ENCODE measurements at places on chromosomes 13 and 19. TPM values are rescaled to one million over a fixed set of nuclear protein-coding genes. Genes with fewer than 3 reads are reported as not detected.

- no peak for DNase-seq
Measured at GRCh38 chr19:51070334-51071094, 5.6 kb upstream of the KLK13 start.

GRCh38 chr19:49700563-49700962, 9.6 kb downstream of the CPT1C start:
- no peak for DNase-seq

GRCh38 chr13:46022481-46022880, 30.1 kb downstream of the ZC3H13 start:
- DNase-seq: no peak

- peak; percentile 42 for DNase-seq
Measured at GRCh38 chr13:28100150-28101121, at the start of gene FLT3. Gene FLT3, minus strand, starts transcription at chr13:28100576. Its CDS starts 66 bp downstream, at chr13:28100510.

DNA sequence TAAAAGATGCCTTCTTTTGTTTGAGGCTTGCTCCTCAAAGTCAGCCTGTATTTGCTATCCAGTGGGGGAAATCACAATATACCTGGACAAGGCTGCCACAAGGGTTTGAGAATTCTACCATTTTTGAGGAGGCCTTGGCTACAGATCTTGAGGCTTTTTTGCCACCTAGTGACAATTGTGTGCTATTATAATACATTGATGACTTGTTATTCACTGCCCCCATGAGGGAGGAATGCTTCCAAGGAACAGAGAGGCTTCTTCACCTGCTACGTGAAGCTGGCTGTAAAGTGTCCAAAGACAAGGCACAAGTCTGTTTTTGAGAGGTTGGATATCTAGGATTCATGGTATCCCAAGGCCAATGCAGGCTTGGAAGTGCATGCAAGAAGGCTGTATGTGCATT, 72.5 kb downstream of the ZNF708 start:
- no peak for DNase-seq

- no peak for DNase-seq
Measured at GRCh38 chr13:106385654-106386053, 149.8 kb downstream of the EFNB2 start.

GRCh38 chr13:23025864-23026608, 154.7 kb upstream of the SGCG start:
- no peak for DNase-seq

- DNase-seq: no peak
Measured at GRCh38 chr13:29607465-29607864, 12.0 kb upstream of the SLC7A1 start.

- DNase-seq: no peak
Measured at GRCh38 chr13:49347650-49348385, 96.0 kb downstream of the CAB39L start.

- DNase-seq: peak; percentile 49
Measured at GRCh38 chr13:50513300-50513877, 330.1 kb downstream of the DLEU7 start.

GRCh38 chr19:35105411-35106290, 10.0 kb upstream of the FXYD3 start:
- DNase-seq: no peak

DNA sequence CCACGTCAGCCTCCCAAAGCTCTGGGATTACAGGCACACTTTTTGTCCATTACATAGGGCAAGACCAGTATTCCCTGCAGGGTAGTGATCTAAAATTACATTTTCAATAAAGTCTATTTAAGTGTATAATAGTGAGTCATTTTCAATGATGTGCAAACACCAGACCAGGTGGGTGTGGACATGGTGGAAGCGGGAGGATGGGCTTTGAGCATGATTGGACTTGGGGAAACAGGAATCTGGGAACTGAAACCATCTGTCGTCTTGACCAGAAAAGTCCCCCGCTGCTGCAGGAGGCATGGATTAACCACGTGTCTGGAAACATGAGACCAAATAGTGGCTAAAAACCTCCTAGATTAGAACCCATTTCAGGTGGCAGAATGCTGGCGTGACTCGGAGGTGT, 4.9 kb downstream of the FXYD3 start:
- DNase-seq: peak; percentile 78

- DNase-seq: no peak
Measured at GRCh38 chr19:42334697-42335373, 9.4 kb downstream of the MEGF8 start.

GRCh38 chr13:36628377-36629056, 45.3 kb upstream of the SERTM1 start:
- DNase-seq: no peak

GRCh38 chr13:113493315-113493951, 2.9 kb upstream of the DCUN1D2 start:
- DNase-seq: no peak

DNA sequence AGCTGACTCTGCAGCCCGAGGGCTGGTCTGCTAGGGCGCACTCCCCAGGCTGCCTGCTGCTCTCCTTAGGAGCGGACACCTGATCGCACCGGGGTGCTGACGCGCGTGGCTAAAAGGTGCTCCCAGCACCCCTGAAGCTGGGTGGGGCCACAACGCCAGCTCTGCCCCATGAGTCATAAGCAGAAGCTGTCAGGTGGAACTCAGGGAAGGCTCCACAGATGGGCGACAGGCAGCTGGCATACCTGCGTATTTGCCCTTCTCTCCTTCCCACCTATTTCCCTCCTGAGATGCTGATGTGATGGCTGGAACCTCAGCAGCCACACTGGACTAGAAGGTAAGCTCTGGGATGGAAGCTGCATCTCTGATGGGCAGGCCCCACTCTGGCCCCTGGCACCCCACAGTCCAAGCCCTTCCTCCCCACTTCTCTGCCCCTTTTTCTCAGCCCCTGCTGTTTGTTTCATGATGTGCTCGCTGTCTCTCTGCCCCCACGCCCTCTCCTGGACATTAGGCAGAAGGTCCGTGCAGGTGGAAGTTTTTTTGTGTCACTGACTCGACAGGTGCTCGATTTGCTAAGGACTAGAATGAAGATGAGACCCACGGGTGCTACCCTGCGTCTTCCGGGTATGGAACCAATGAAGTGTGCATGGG, 30.3 kb upstream of the CACTIN start:
- DNase-seq: no peak

DNA sequence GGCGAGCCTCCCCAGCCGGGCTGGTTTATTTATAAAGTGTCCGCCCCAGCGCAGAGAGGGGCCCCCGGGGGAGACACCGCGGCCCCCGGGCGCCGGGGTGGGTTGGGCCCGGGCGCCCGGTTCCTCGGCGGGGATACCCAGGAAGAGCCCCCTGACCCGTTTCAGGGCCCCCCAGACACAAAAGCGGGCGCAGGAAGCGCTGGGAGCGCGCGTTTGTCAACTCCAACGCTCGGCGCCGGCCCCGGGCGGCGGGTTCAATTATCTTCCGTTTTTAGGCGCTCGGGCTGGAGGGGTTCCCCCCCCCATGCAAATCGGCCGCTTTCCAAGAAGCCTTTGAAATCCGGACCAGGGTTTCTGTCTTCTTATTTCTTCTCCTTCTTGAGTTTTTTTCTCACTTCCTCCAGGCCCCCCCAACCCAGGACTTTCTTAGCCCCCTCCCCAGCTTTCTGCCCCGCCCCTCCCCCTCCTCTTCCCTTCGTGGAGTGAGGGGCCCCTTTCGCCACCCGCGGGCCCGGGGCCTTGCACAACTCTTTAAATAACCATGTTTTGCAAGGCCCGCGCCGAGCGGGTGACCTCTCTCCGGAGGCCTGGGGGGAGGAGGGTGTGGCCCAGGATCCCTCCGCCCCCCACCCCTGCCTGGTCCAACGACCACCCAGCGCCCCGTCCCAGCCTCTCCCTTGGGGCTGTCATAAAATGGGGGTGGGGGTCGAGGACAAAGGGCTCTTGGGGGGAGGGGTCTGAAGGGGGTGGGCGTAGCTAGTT, 935 bp downstream of the ARID3A start:
- peak; percentile 72 for DNase-seq

GRCh38 chr19:55027472-55028337, 10.4 kb downstream of the GP6 start:
- DNase-seq: no peak

DNA sequence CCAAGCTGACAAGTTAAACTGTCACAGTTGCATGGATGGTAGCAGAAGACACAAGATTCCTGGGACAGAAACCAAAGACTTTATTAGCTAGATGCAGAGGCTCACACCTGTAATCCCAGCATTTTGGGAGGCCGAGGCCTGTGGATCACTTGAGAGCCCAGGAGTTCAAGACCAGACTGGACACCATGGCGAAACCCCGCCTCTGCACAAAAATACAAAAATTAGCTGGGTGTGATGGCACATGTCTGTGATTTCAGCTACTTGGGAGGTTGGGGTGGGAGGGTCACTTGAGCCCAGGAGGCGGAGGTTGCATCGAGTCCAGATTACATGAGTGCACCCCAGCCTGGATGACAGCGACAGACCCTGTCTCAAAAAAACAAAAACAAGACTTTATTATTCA, 346.6 kb downstream of the IRS2 start:
- no peak for DNase-seq

DNA sequence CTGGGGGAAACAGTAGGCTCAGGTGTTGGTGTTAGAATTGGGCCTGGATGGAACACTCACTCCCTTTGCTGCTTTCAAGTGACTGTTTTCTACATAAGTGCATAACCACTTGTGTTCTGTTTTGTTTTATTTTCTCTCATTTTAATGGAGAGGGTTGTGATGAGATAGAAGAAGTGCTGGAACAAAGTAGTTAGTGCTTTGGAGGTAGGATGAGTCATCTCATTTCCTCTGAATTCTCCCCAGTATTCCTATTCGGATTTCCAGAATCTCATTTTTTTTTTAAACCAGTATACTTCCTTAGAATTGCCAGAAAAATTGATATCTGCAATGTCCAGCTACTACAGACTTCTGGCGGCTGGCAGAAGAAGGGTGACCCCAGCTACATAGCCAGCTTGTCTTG, 575.9 kb downstream of the MYO16 start:
- no peak for DNase-seq

GRCh38 chr19:38849147-38849859, 483 bp downstream of the HNRNPL start:
- DNase-seq: peak; percentile 97

- DNase-seq: peak; percentile 7
Measured at GRCh38 chr19:28242317-28242927, 970.5 kb downstream of the UQCRFS1 start.

DNA sequence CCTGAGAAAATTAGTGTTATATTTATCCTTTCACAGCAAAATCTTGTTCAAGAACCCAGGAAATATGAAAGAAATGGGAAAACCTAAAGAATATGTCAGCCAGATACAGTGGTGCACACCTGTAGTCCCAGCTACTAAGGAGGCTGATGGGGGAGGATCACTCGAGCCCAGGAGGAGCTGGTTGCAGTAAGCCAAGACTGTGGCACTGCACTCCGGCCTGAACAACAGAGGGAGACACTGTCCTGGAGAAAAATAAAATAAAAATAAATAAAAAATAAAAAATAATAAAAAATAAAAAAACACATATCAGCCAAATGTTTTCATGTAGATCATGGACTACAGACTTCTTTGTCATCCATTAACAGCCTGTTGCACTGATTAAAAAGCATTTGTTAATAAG, 244.8 kb upstream of the KLHL1 start:
- DNase-seq: peak; percentile 13

GRCh38 chr19:38175422-38175821, 48.6 kb downstream of the DPF1 start:
- no peak for DNase-seq

- no peak for DNase-seq
Measured at GRCh38 chr13:73335210-73335609, 276.4 kb downstream of the KLF5 start.

GRCh38 chr13:26469602-26470001, 87.9 kb upstream of the WASF3 start:
- no peak for DNase-seq

DNA sequence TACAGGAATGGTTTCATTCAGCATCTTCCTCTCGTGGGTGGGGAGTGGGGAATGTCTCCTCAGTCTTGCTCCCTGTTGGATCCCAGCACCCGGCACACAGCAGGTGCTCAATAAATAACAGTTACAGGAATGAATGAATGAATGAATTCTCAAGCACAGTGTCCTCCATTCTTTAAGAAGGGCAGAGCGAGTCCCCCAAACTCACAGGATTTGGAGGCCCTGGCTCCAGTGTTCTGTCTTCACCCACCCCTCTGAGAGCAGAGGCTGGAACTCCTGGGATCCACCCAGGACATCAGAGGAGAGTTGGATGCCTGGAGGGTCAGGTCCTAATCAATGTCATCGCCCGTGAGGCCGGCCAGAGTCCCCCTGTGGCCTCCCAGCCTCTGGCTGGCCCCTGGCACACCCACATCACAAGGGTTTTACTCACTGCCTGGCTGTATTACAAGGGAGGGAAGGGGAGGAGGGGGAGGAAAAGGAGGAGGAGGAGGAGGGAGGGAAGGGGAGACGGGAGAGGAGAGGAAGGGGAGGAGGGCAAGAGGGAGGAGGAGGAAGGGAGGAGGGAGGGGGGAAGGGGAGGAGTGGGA, 8.7 kb upstream of the CREB3L3 start:
- peak; percentile 51 for DNase-seq

GRCh38 chr13:39417643-39418042, 185.3 kb downstream of the LHFPL6 start:
- DNase-seq: no peak

DNA sequence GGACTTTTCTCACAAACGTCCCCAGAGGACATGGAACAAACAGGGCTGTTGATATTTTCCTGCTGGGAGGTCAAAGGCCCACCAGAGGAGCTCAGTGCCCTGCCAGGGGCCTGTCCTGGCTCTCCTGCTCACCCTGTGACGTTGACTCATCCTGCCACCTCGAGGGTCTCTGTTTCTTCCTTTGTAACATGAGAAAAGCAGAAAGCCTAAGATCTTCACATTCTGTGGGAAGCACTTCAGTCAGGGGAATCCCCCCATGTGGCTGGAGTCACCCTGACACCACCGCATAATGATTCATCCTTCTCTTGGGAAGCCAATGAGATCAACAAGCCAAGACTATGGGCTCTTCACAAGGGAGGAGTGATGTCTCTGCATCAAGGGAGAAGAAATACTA, 147.9 kb downstream of the KATNAL1 start:
- DNase-seq: no peak

- peak; percentile 86 for DNase-seq
Measured at GRCh38 chr19:850221-850978, 1.7 kb upstream of the ELANE start.

DNA sequence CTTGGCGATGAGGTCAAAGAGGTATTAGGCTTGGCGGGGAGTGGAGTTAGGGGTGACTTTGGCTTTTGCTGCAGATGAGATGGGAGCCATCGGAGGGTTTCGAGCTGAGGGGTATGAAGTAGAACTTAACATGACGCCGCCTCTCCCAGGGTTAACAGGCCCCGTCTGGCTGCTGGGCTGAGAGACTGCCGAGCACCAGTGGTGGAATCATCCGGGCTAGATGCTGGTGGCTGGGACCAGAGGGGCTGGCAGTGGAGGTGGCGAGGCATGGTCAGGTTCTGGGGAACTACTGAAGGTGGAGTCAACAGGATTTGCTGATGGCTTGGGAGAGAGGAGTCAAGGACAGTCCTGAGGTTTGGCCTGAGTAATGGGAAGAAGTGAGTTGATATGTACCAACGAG, 4.9 kb downstream of the RFX2 start:
- no peak for DNase-seq

The FFAR3 gene
- total RNA-seq: not detected

The NXNL1 gene
- not detected for total RNA-seq

The C19orf85 gene
- total RNA-seq: not detected

The KIR3DL2 gene
- 0.15 TPM for total RNA-seq

The CGB3 gene
- not detected for total RNA-seq

The RXFP2 gene
- total RNA-seq: not detected

The ATP1A3 gene
- 1.2 TPM for total RNA-seq

The PEG3 gene
- 2.6 TPM for total RNA-seq

The ODAD3 gene
- total RNA-seq: 0.42 TPM

The NLRP11 gene
- total RNA-seq: 0.11 TPM

The DCT gene
- total RNA-seq: 0.08 TPM

The SHC2 gene
- 9.4 TPM for total RNA-seq

Measured in left colon (tissue), 2 donors.